H9 (cell line): ENCODE measurements at places on chromosomes 13 and 19. TPM values are rescaled to one million over a fixed set of nuclear protein-coding genes. Genes with fewer than 3 reads are reported as not detected.
A peak's percentile ranks its signal among the peaks of the same experiment; 100 is the strongest.

DNA sequence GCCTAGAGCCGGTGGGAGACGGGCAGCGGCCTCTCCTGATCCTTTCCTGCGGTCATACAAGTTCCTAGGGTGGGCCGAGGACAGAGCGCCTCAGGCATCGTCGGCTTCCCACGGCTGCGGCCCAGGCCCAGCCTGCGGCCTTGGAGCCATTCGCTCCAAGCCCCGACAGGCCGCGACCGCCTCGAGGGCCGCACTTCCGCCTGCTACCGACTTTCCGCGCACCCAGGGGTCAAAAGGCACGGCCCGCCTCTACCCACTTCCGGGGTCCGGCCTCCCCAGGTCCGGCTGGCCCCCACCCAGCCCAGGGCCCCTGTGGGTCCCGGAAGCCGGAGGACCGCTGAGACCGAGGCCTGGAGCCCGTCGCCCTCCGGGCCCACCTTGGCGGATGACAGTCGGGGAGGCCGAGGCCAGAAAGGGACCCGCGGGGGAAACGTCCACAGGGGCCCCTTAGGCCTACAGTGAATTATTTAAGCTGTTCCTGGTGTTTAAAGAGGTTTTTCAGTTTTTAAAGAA, 16.2 kb downstream of the ZIC2 start:
- peaks cover 5% of the 10 kb centered on the region; the same call in 1 of the 2 replicates for H3K4me1 ChIP-seq
- peaks cover 24% of the 10 kb centered on the region; the same call in 1 of the 2 replicates for H3K27me3 ChIP-seq
- H3K36me3 ChIP-seq = no peaks in the 10 kb centered on the region
- H3K27ac ChIP-seq = no peak overlapping the region
- peak overlapping the region; percentile 53; the same call in 1 of the 3 replicates for H3K4me3 ChIP-seq

GRCh38 chr19:1155352-1156304, 18.4 kb downstream of the SBNO2 start:
- H3K27ac ChIP-seq = no peak overlapping the region
- H3K4me1 ChIP-seq = no peaks in the 10 kb centered on the region
- DNase-seq = no peak
- no peak overlapping the region for H3K4me3 ChIP-seq
- H3K36me3 ChIP-seq = peaks cover 2% of the 10 kb centered on the region; the same call in 1 of the 3 replicates

DNA sequence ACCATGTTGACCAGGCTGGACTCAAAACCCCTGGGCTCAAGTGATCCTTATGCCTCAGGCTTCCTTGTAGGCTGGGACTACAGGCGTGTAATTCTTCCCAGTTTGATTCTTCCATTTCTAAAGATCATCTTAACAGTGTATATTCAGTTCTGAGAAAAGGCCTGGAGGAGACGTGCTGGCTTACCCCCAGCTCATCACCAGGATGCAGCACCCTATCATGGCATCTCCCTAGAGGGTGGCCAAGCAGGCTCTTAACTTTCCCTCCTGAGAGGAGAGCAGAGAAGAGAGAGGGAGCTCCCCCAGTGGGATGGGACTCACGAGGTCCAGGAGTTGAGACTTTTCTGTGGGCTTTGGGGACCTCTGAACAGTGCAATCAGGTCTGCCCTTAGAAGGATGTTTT, 2.1 kb upstream of the TUBA3C start:
- H3K4me3 ChIP-seq = no peak overlapping the region
- DNase-seq = no peak

DNA sequence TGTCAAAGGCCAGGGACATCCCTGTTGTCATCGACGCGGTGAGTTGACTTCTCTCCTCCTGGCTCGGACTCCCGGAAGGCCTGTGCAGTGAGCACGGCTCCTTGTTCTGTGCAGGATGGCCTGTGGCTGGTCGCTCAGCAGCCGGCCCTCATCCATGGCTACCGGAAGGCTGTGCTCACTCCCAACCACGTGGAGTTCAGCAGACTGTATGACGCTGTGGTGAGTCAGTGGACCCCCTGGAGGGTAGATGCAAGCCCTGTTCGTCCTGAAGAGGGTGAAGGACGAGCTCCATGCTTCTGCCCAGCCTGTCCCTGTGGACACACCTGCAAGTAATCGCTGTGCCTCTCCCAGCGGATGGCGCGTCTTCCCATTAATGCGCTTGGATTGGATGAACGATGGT, 19.2 kb downstream of the NAXD start:
- no peaks in the 10 kb centered on the region for H3K4me1 ChIP-seq
- H3K27ac ChIP-seq = no peak overlapping the region
- no peaks in the 10 kb centered on the region for H3K27me3 ChIP-seq
- DNase-seq = no peak

- H3K27me3 ChIP-seq = no peaks in the 10 kb centered on the region
- no peaks in the 10 kb centered on the region for H3K4me1 ChIP-seq
- no peak overlapping the region for H3K4me3 ChIP-seq
- no peak for DNase-seq
- H3K36me3 ChIP-seq = no peaks in the 10 kb centered on the region
- H3K27ac ChIP-seq = no peak overlapping the region
Measured at GRCh38 chr13:77544355-77544754, 8.8 kb downstream of the SCEL start.

GRCh38 chr13:40484974-40485373, 181.5 kb downstream of the FOXO1 start:
- H3K4me3 ChIP-seq = no peak overlapping the region
- H3K27ac ChIP-seq = no peak overlapping the region
- H3K36me3 ChIP-seq = no peaks in the 10 kb centered on the region
- peaks cover 3% of the 10 kb centered on the region; the same call in 1 of the 2 replicates for H3K4me1 ChIP-seq
- DNase-seq = no peak
- no peaks in the 10 kb centered on the region for H3K27me3 ChIP-seq

DNA sequence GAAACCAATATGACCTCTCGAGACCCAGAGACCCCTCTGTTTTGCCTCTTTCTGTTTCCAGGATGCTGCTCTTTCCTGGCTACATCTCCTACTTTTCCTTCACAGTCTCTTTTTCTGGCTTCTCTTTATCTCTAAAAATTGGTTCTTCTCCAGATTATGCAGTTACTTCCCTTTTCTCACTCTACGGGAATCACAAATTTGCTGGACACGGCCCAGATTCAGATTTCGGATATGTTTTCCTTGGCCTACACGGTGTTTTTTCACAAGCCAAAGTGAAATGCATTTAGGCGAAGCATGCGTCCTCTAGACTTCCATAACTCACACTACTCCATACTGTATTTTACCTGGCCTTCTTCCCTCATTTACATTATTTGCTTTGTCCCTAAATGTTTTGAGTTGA, 214.7 kb upstream of the MIR17HG start:
- no peak overlapping the region for H3K4me3 ChIP-seq
- no peaks in the 10 kb centered on the region for H3K27me3 ChIP-seq
- H3K27ac ChIP-seq = no peak overlapping the region
- H3K4me1 ChIP-seq = no peaks in the 10 kb centered on the region
- H3K36me3 ChIP-seq = 0 out of 2 replicates have a peak, but pooled peaks cover 3% of the 10 kb centered on the region

DNA sequence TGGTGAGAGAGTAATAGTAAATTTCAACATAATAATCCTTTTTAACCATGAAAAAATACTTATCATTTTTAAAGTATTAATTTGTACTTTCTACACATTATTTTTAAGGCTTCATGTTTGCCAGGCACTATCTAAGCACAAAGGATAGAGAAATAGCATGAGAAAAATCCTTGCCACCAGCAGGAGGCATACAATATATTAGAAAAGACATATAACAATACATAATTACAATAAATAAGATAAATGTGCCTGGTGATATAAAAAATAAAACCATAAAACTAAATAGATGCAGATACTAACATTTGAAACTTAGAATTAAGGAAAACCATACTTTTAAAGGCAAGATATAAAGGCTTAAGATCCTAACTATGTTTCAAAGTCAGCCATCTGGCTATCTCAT, 1256.4 kb downstream of the DIAPH3 start:
- no peak overlapping the region for H3K27ac ChIP-seq
- no peaks in the 10 kb centered on the region for H3K27me3 ChIP-seq
- DNase-seq = no peak
- H3K4me1 ChIP-seq = no peaks in the 10 kb centered on the region

DNA sequence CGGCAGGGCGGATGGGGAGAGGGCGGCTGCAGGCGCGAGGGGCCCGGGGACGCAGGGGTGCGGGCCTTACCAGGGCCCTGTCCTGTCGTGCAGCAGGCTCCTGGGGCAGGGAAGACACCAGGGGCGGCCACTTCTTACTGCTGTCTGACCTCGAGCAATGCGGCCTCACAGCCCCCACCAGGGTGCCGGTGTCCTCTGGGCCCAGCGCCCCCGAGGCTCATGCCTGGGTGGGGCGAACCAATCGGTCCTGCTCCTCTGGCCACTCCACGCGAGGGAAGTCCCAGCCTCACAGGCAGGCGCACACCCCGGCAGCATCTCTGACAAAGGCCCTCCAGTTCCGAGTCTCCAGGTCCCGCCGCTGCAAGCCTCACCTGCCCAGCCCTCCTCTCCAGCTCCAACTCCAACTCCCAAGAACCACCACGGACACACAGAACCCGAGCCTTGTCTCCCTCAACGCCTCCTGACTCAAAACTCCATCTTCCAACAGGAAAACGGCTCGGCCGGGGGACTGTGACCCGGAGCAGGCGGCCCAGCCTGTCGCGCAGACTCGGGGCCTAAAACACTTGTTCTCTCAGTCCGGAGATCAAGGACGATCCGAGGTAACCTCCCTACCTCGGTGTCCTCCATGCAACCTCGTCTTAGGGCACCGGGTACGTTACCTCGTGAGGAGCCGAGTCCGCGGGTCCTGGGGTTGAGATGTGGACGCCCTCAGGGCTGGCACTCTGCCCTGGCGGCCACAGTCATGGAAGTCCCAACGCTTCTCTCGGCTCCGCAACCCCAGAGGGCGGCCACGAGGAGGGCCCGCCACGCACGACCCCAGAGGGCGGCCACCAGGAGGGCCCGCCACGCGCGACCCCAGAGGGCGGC, 6.5 kb downstream of the FGF22 start:
- H3K4me1 ChIP-seq = no peaks in the 10 kb centered on the region
- no peaks in the 10 kb centered on the region for H3K27me3 ChIP-seq
- DNase-seq = no peak
- no peak overlapping the region for H3K27ac ChIP-seq

- no peaks in the 10 kb centered on the region for H3K27me3 ChIP-seq
- no peak overlapping the region for H3K27ac ChIP-seq
- H3K36me3 ChIP-seq = peaks cover 2% of the 10 kb centered on the region; the same call in 1 of the 2 replicates
- H3K4me1 ChIP-seq = no peaks in the 10 kb centered on the region
- DNase-seq = no peak
- no peak overlapping the region for H3K4me3 ChIP-seq
Measured at GRCh38 chr19:46065486-46066071, 24.8 kb upstream of the IGFL4 start.

DNA sequence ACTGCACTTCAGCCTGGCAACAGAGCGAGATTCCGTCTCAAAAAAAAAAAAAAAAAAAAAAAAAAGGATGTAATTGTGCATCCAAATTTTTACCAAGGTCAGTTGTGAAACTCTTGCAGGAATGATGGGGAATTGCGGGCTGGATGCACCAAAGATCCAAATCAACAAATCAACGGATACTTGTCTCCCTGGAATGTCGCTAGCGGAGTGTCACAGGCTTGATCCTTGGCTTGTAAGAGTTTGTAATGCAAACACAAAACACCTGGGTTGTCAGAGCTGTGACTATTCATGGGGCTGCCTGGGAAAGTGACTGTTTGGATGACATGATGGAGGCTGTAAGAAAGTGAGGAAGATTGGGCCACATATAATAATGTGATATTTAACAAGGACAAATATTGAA, 4.2 kb downstream of the KANK3 start:
- no peaks in the 10 kb centered on the region; the same call in 1 of the 2 replicates for H3K4me1 ChIP-seq
- H3K27me3 ChIP-seq = peaks cover 9% of the 10 kb centered on the region; the same call in 1 of the 2 replicates
- H3K36me3 ChIP-seq = no peaks in the 10 kb centered on the region
- no peak overlapping the region for H3K27ac ChIP-seq

- no peak overlapping the region for H3K27ac ChIP-seq
- H3K4me1 ChIP-seq = 0 out of 2 replicates have a peak, but pooled peaks cover 3% of the 10 kb centered on the region
- no peaks in the 10 kb centered on the region for H3K27me3 ChIP-seq
- H3K4me3 ChIP-seq = no peak overlapping the region
- DNase-seq = no peak
- H3K36me3 ChIP-seq = no peaks in the 10 kb centered on the region
Measured at GRCh38 chr13:93727211-93728141, 500.9 kb downstream of the GPC6 start.

DNA sequence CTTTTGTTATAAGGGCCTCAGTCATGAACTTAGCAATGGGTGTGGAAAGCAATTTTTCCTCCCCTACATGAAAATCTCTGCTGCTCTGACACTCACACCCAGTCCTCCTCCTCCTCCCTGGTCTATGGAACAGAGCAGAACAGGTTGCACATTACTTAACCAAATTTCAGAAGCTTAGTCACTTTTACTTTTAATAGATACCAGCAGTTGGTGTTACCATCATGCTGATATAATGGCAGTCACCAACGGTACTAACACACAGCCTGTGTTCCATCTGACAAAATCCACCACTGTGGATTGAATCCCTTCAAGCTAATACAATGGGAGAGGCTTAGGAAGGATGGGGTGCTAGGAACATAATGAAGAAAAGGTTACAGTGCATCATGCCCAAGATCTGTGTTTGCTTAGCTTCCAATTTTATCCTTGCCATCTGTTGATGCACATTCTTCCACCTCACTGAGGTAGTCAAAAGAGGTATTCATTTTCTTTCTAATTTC, 9.8 kb downstream of the TPT1 start:
- H3K27me3 ChIP-seq = no peaks in the 10 kb centered on the region
- no peak for DNase-seq
- H3K36me3 ChIP-seq = peaks cover 22% of the 10 kb centered on the region
- no peak overlapping the region for H3K4me3 ChIP-seq

- H3K27me3 ChIP-seq = no peaks in the 10 kb centered on the region
- DNase-seq = peak; percentile 68
- H3K4me1 ChIP-seq = no peaks in the 10 kb centered on the region; the same call in 1 of the 2 replicates
- H3K36me3 ChIP-seq = peaks cover 18% of the 10 kb centered on the region
Measured at GRCh38 chr19:49592486-49593232, 1.7 kb downstream of the PRR12 start.

DNA sequence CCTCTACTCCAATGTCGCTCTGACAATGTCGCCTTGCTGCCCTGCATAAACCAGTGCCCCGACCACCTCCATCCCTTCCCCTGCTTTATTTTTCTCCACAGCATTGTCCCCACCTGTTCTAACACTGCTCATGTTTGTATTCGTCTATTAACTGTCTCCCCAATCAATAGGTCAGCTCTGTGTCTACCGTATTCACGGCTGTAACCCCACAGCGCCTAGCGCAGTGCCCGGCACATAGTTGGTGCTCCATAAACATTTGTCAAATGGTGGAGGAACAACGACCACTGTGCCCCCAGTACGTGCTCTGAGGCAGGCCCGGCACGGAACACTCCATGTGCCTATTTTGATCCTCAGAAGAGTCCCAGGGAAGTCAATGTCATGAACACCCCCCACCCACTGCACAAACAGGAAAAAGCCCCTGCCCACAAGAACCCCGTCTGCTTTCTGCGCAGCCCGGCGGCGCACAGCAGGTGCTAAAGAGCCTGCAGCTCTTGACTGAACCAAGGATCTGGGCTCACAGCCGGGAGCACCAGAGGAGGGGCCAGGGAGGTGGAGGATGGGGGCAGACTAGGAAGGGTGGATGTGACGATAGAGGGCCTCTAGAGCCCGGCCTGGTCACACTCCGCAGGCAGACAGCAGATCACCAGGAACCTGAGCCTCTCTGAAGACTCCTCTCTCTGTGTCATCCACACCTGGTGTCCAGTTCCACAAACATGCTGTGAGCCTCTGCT, 1.8 kb upstream of the CEACAM16 start:
- H3K4me1 ChIP-seq = no peaks in the 10 kb centered on the region
- DNase-seq = peak; percentile 62
- no peak overlapping the region for H3K27ac ChIP-seq
- no peak overlapping the region for H3K4me3 ChIP-seq

GRCh38 chr19:40585241-40585981, 8.7 kb downstream of the SHKBP1 start:
- no peak overlapping the region for H3K27ac ChIP-seq
- peaks cover 83% of the 10 kb centered on the region for H3K36me3 ChIP-seq
- H3K4me1 ChIP-seq = no peaks in the 10 kb centered on the region
- H3K27me3 ChIP-seq = no peaks in the 10 kb centered on the region
- no peak for DNase-seq
- H3K4me3 ChIP-seq = no peak overlapping the region

Gene ZNF460
- 65.4 and 65.9 TPM in 2 replicates for total RNA-seq

Gene IL11
- 3.8 and 3.9 TPM in 2 replicates for total RNA-seq

Gene TMEM59L
- total RNA-seq = 11.2 and 12.0 TPM in 2 replicates

Gene LGALS14
- not detected in 2 replicates for total RNA-seq

Gene WTIP
- total RNA-seq = 32.5 and 35.1 TPM in 2 replicates

Gene ELSPBP1
- not detected in 2 replicates for total RNA-seq
